ENCODE measurements at places on chromosomes 5 and 9.

DNA sequence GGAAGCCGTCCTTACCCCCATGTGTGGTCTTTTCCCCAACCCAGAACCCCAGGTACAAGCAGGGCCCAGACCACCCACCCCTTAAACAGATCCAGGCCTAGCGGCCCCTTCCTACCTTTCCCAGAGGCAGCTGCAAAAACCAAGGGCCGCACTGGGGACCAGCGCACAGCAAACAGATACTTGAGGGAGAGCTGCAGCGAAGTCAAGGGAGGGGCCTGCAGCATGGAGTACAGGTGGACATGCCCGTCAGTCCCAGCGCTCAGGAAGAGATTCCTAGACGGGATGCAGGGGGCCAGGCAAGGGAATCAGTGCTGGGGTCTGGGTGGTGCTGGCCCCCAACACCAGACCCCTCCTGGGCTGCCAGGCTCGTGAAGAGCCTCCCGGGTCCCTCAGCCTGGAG is 22.5 kb downstream of the DYNC2I2 start:
- no peak for DNase-seq

GRCh38 chr5:142317173-142317572 is 7.6 kb downstream of the SPRY4 start:
- no peak for DNase-seq

- no peak for DNase-seq
Observed at GRCh38 chr5:121698690-121699089, 153.0 kb upstream of the FTMT start.

- DNase-seq = no peak
Observed at GRCh38 chr9:73050065-73050816, 97.4 kb upstream of the ALDH1A1 start.

DNA sequence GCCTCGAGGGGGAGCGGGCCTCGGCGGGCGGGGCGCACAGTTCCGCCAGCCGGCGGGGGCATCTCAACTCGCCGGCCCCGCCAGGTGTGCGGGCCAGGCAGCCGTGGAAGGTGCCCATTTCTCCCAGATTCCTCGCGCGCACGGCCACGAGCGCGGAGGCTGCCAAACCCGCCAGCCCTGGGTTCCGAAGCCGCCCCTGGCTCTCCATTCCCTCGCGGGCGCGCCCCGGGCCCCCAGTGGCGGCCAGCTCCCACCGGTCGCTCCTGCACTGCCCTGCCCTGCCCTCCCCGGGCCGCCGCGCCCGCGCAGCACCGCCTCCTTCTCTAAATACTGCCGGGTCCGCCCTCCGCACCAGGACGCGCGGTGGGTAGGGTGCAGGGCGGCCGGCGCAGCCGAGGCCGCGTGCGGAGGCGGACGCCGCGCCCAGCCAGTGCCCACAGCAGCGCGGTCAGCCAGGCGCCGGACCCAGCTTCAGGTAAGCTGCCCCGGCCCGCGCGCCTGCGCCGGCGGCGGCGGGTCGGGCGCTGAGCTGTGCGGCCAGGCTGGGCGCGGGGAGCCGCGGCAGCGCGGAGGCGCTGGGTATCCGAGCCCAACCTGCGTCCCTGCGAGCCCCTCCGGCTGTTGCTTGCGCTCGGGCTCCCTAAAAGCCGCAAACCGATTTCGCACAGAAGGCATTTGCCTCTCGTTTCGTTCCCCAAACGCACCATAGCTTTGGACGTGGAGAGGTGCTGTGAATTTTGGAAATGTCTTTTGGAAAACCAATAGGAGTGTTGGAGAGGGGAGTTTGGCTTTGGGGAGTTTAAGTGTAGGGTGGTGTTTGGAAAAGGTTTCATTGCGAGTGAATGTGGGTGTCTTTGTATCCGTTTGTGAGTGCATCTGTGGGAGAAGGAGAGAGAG is at the start of gene TMEM171:
TSS of gene TMEM171 (plus strand) at position 354 of the 897 bp plus-strand sequence. CDS start 2,799 bp downstream, outside the sequence.
- DNase-seq = no peak

- no peak for DNase-seq
Observed at GRCh38 chr9:89505048-89505447, 7.1 kb upstream of the SEMA4D start.

GRCh38 chr5:69284203-69284602 is 48.4 kb downstream of the CCDC125 start:
- no peak for DNase-seq

DNA sequence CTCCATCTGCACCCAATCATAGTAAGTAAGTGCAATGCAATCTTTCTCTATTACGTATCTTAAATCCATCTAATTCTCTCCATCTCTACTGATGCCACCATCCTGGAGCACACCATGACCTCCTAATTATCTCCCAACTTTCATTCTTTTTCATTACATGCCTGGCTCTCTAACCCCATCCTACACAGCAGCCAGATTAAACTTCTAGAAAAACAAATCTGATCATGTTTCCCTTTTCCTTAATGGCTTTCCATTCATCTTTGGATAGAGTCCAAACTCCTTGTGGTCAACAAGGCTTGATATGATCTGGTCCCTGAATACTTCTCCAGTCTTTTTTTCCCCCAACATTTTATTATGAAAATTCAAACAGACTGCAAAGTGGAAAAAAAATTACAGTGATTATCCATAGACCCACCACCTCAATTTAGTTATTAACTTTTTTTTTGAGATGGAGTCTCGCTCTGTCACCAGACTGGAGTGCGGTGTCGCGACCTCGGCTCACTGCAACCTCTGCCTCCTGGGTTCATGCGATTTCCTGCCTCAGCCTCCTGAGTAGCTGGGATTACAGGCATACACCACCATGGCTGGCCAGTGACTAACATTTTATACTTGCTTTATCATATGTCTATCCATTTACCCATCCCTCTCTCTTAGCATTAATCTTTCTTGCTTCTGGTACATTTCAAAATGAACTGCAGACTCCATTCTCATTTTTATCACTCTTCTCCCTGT is 5.2 kb downstream of the PPP2R2B start:
- no peak for DNase-seq

GRCh38 chr9:134175808-134176598 is 11.6 kb upstream of the RNU6ATAC start:
- DNase-seq = no peak

GRCh38 chr9:108800632-108801099 is 55.1 kb downstream of the ACTL7B start:
- DNase-seq = no peak

DNA sequence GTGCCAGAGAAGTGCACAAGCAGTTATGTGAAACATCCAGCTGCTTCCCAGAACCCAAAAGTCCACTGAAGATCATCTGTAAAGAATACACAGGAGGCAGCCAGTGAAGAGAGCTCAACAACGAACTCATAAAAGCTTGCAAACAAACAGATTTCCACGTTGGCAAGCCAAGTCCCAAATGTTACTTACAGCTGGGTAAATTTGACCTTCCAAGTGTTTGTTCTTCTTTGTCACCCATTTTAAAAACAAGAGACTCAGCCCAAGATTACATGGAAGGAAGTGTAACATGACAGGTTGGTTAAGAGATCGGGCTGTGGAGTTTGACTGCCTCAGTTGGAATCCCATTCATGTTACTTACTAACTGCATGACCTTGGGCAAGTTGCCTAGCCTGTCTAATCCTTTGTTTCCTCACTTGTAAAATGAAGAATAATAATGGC is 174.9 kb upstream of the PAPPA start:
- DNase-seq = no peak

DNA sequence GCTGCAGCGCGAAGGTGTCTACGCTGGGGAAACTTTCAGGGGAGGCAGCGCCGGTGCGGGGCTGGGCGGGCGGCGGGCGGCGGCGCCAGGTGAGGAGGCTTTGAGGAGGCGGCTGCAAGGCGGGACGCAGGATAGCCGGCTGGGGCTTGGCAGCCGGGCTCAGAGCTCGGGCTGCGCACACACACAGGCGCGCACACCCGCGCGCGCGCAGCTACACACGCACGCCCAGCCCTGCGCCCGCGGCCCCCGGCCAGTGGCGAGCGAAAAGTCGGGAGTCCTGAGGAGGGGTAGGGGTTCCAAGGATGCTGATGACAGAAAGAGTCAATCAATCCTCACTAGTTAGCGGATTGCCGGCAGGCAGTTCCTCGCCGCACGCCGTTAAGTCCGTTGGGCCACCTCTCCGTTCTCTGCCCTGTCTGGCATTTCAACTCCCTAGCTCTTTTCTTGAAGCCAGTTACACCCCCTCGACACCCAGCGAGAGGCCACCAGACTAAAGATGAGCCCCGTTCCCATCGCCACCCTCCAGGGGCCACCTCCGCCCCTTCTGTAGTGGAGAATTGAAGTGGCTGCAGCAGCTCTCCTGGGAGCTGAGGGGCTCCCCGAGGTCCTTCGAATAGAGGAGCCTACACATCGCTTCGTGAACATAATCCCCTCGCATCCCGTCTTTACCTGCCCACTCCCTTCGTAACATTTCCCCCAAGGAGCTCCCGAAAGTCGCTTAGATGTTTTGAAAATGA is 1640.3 kb upstream of the C9orf72 start:
- DNase-seq = no peak

GRCh38 chr5:2091921-2092320 is 209.2 kb upstream of the IRX4 start:
- DNase-seq = no peak

DNA sequence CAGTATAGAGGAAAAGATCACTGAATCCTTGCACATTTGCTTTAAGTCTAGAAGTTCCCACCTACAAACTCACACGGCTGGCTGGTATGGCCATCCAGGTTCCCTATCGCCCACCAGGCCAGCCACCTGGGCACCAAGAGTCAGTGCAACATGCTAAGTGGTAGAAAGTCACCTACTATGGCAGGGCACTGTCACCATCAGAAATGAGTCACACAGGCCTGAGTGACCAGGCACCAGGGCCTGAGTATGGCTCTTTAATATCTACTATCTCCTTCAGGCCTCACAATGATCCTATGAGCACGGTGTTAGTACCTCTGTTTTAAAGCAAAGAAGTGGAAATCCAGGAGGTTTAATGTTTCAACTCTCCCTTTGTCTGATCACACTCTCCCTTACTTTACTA is 156.2 kb downstream of the CDK5RAP2 start:
- no peak for DNase-seq

GRCh38 chr5:133366438-133366837 is 245.9 kb downstream of the FSTL4 start:
- no peak for DNase-seq

- DNase-seq = no peak
Observed at GRCh38 chr9:750249-750967, 91.1 kb upstream of the DMRT1 start.

GRCh38 chr5:75608870-75609269 is 2.4 kb upstream of the ANKDD1B start:
- no peak for DNase-seq

GRCh38 chr9:136122425-136123383 is 4.0 kb upstream of the TMEM250 start:
- DNase-seq = peak; percentile 75

DNA sequence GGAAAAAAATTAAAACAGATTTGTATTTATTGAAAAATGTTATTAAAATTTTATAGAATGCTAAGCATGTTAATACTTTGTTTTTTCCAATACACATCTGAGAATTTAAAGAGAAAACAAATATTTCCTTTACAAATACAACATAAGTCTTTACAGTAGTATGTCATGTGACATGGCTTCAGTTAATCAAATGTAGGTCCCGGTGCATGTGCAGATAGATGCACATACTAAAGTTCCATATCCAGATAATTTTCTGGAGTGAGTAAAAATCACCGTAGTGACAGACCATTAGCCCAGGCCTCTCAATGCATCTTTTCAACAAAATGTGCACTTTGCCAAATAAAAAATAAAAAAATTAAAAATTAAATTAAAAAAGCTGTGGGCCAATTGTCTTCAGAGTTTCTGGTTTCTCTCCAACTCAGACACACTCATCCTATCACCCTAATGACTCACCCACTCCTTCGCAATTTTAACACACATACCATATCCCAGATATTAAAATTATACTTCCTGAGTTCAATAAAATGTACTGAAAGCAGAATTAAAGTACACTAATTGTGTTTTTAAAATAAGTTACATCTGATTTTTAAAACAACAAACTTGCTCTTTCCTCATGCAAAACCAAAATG is 508.1 kb downstream of the NR2F1-AS1 start:
- DNase-seq = no peak

- DNase-seq = no peak
Observed at GRCh38 chr5:110969502-110969901, 102.0 kb upstream of the TSLP start.

DNA sequence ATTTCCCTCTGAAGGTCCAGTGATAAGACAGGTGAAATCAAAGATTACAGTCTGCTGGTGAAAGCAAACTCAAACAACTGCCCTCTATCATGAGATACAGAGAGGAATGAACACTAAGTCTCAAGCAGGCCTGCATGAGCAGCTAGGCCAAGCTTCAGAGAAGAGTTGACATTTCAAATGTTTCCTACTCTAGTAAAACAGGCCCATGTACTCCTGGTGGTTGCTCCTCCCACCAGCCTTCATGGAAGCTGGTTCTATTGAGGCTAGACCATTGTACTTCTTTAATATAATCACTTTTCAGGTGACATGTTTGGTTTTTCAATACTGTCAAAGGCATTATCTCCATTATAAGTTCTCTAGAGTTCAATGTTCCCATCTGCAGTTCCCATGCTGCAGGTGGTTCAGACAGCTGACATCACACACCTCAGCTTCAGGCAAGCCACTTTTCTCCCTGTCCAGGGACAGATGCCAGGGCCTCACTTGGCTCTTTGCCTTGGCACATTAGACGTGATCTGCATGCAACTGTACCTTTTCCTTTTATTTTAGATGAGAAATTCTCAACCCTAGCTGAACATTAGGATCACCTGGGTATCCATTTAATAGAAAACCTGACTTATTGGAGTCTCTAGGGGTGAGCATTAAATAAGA is 89.8 kb downstream of the PIK3R1 start:
- DNase-seq = no peak

DNA sequence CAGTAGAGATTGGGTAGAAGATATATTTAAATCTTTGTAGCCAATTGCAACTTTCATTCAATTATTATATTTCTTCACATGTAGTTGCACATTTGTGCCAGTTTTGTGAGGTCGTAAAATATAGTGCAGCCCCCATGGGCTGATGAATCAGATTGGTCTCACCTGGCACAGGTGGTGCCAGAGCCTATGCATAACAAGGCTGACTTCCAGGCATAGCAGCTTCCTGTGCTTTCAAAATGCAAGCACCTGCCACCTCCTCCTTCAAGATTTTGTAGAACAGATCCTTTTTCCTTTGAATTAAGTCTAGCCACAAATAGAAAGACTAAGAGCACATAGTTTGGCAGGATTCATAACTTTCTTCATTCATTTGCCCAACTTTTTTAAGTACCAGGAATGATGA is 87.1 kb downstream of the STARD4 start:
- no peak for DNase-seq

DNA sequence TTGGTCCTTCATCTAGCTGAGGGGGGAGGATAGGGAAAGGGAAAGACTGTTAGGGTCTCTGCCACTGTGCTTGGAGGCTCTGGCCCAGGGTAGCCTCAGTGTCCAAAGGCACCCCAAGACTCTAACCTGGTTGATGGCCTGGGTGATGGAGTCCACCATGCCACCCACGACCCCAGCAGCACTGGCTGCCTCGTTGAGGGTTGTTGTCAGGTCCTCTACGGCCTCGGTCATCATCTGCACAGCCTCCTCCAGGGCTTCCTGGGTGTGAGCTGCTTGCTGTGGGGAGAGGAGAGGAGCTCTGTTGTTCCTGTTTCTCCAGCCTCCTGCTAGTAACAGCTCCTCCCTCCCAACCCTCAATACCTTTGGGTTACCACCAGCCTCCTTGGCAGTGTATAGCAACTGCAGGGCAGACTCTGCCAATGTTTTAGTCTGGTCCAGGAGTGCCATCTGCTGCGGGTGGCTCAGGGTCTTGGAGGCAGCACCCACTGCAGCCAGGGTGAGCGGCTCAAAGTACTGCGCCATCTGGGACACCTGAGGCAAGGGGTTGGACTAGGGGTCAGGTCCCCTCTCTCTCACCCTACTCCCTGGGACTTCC is 16.2 kb upstream of the TPM2 start:
- DNase-seq = no peak
